ENCODE measurements at places on chromosomes 2 and 18.
A peak's percentile ranks its signal among the peaks of the same experiment; 100 is the strongest.

DNA sequence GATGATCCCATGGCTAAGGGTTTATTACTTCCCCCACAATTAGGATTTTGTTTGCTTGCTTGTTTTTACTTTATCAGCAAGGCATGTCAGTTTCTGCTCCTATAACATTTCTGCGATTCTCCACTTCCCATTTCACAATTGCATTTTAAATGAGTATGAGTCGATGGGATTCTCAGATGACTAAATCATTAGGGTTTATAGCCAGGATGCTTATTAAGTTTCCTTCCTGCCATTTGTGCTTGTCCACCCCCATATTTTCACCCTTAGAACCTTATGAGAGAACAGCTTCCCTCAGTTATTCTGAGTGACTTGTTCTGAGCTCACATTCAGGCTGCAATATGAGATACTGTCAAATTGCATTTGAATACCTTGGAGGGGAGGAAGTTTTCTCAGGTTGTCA, 37.9 kb upstream of the C1GALT1C1L start:
- no peak for DNase-seq

DNA sequence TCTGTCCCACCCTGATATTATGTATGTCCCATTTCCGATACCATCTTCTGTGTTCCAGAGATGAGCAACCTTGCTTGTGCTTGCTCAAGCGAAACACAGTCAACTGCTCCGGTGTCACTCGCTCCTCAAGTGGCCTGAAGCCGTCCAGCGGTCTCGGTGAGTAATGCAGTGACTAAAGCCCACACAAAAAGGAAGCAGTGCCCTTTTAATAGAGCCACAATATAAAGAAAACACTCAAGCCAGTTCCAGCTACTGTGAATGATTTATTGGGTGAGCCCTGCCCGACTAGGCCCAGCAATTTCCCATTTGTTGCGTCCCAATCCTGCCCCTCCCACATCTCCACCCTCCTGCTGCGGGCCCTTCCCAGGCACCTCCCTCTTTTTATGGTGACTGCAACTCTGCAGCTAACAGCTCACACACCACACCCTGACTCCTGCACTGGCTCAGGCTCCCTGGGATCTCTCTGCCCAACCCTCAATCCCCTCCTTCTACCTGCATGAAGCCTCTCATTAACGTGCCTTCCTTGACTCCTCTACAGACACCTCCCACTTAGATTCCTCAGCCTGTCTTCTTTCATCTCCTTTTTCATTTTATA, 44.2 kb upstream of the DSC1 start:
- DNase-seq: peak; percentile 47

- no peak for DNase-seq
These were observed 476.7 kb downstream of the TXNL1 start for GRCh38 chr18:56161566-56162260.

GRCh38 chr2:54981385-54981784, 68.9 kb downstream of the RTN4 start:
- no peak for DNase-seq

DNA sequence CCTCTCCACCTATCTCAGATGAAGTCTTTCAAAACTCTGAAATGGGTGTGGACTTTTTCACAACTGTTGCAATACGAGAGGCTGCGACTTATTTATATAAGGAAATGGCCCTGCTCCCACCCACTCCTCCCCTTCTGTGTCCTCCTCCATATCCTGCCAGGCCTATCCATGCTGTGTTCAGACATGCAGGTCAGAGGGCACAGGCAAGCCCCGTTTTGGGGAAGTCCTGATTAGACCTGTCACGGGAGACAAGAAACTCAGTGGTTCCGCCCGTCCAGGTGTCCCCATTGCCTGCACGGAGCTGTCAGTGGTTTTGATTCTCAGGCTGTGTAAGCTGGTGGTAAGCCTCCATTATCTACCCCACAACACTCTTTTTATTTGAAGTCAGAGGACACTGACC, 99.6 kb upstream of the MGAT5 start:
- peak; percentile 59 for DNase-seq
